Choroid plexus epithelial cell (primary cell): ENCODE measurements at places on chromosomes 13 and 19.

DNA sequence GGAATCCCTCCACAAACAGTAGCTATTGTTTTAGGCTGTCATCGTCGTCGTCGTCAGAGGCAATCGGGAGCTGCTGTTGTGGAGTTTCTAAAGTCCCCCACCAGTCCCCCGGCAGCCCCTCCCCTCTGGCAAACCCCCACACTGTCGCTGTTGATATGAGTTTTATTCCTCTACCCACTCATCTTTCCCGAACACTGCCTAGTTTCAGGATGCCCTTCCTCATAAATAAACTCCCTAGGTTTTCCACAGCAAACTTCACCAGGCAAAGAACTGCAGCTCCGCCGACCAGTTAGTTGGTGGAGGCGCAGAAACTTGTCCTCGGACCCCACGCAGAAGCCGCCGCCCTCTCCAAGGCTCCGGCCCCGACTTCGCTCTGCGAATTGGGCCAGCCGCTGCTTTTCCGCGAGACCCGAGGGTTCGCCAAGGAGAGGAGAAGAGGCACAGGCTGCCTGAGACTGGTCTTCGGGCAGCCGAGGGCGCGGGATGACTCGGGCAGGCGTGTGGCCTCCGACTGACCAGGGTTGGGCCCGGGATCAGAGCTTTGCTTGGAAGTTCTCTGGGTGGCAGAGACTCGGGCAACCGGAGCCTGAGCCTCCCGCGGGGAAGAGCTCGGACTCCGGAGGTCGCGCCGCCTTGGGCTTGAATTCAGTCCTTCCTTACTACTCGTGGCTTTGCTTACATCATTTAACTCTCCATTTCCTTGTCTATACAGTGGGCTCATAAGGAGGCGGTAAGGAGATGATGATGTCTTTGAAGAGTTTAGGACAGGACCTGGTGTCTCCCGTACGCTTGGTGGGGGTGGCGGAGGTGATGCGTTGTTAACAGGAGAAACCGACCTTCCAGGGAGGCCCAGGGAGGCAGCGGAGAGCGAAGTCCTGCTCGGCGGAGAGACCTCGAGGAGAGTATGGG is 7.9 kb downstream of the PDX1 start:
- no peak for DNase-seq

DNA sequence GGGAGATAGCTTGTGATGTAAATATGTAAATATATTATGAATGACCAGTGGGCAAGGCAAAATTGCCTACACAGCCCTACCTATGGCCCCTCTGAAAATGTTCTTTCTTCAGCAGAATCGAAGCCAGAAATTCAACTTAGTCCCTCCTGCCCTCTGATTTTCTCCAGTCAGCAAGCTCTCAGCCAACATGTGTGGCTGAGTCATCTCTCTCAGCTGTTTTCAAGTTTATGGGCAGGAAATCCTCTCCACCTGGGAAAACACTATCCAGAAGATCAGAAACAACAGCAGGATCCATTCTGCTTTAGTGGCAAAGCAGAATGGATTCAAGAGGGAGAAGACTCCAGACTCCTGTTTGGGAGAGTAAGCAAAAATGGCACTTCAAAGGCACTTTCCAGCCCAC is 8.9 kb upstream of the ZNF527 start:
- DNase-seq: peak; percentile 81

GRCh38 chr19:43480574-43480973 is 15.2 kb upstream of the LYPD3 start:
- DNase-seq: no peak

DNA sequence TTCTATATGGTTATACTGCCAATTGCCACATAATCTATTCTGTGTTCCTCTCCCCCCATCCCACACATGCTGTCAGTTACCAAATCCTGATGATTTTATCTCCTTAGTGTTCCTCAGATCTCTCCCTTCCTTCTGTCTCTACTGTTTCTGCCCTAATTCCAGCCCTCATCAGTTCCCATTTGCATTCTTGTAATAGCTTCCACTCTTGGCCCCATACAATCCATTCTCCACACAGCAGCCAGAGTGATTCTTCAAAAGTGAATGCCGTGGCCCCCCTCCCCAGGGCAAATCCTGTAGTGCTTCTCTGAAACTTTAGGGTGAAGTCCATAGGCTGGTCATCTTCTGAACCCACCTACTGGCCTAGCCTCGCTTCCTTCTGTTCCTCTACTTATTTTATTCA is 114.4 kb downstream of the ZAR1L start:
- no peak for DNase-seq

DNA sequence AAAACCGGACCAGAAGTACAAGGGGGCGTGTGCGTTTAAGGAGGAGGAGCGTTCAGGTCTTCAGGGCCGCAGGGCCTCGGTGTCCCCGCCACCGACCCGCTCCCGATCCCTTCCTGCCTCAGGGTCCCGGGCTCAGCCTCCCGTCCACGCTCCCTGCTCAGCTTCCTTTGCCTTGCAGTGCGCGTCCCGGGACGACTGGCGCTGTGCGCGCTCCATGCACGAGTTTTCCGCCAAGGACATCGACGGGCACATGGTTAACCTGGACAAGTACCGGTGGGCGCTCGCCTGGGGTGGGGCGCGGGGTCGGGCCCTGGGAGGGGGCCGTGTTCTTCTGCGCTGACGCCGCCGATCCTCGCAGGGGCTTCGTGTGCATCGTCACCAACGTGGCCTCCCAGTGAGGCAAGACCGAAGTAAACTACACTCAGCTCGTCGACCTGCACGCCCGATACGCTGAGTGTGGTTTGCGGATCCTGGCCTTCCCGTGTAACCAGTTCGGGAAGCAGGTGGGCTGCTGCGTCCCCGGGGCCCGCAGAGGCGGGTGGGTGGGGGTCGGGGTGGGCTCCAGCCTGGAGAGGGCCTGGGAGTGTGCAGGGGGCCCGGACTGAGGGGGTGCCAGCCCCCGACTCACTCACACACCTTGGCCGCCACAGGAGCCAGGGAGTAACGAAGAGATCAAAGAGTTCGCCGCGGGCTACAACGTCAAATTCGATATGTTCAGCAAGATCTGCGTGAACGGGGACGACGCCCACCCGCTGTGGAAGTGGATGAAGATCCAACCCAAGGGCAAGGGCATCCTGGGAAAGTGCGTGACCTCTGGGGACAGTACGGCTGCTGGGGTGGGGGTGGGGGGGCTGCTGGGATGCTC is 1.4 kb downstream of the GPX4 start:
- peak; percentile 58 for DNase-seq

- DNase-seq: no peak
These were observed 81.0 kb upstream of the MAB21L1 start for GRCh38 chr13:35557475-35557874.
